Retina (tissue), 1 donor: ENCODE measurements at places on chromosomes 3 and 15.

- DNase-seq, result no peak
Measured at GRCh38 chr15:41907141-41907540, 13.3 kb upstream of the SPTBN5 start.

GRCh38 chr3:16496008-16496407, 17.5 kb downstream of the RFTN1 start:
- DNase-seq, result no peak

- no peak for DNase-seq
Measured at GRCh38 chr15:98699591-98700424, 51.5 kb downstream of the IGF1R start.

- no peak for DNase-seq
Measured at GRCh38 chr3:18791182-18791581, 357.1 kb upstream of the KCNH8 start.

DNA sequence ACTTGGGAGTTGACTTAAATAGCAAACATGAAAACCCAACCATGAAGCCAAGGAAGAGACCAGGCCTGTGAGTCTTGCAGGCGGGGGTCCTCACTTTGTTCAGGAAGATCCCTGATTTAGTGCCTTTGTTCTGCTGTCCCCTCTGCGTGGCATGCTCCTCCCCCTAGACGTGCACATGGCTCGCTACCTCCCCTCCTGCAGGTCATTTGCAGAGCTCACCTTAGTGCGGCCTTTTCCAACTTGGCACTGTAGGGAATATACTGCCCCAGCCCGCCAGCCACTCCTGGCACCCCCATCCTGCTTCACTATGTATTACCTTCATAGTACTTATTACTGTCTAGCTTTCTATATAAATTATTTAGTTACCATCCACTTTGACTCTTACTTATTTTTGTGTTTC, 18.3 kb downstream of the GXYLT2 start:
- no peak for DNase-seq

- no peak for DNase-seq
Measured at GRCh38 chr15:97867870-97868269, 92.6 kb upstream of the ARRDC4 start.

DNA sequence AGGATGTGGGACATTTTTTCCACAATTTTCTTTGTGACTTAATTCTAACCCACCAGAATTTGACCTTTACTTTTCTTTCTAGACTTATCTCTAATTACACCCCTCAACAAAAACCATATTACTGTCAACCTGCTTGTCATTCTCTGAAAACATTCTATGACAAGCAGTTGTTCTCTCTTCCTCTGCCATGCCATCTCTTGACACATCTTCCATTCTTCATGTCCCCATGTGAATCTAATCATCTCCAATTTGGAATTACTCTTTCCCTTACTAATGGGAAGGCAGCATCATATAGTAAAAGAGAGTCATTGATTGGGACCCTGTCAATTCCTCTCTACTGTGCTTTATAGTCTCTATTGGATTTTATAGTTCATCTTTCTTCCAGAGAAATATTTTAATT, 61.3 kb upstream of the P2RY1 start:
- no peak for DNase-seq

DNA sequence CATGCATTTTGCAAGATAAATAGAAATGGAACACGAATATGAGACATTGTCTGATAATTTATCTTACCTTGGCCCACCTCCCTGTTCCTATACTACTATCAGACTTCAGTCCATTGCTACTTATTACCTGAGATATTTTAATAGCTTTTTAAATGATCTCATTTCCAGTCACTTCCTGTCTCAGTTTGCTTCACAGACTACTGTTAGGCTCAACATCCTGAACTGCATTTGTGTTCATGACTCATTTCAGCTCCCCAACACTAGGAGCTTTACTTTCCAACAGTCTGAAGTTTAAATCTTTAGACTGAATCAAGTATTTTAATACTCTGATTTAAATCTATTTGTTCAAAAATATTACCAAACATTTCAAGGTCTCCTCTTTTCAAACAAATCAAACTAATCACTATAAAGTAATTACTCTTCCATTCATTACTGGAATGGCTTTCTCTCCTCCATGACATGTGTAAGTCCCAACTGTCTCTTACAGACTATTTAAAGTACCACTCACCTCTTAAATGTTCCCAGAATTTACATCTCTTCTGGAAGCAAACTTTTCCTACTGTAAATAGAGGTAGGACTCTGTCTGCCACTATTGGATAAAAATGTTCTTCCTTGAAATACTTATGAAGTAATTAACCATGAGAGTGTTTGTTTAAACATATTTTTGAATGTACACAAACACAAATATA, 1277.6 kb downstream of the ZPLD1 start:
- no peak for DNase-seq

DNA sequence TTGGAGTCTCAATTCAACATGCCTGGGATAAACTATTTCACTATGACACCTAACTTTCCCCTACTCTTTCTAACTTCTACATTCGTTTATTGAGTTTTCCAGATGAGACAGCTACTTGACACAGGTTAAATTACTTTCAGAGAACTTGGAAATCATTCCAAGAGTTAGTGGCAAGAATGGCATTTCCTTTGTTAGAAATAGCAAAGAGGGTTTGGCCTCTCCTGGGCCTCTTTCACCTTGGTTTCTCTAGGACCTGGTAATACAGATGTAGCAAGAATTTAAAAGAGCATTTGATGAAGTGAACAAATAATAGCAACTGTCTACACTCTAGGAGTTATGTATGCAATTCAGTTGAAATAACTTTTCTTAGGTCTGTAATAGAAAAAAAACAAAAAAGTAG, 748.9 kb downstream of the MECOM start:
- no peak for DNase-seq

DNA sequence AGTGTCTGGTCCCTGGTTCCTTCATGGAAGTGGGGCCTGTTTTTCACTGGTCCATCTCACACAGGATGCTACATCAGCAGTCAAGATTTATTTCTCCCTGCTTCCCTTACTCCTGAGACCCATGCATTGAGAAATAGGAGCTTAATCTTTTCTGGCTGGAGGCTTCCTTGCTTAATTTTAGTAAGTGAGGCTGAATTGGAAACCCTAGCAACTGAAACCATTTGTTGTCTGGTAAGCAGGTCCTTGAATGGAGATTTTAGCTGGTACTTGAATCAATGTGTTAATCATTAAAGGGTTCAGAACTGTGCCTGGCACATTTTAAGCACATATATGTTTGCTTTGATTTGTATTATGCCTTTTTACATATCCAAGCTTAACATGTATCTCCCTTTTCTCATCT, 20.2 kb upstream of the MEF2A start:
- DNase-seq, result no peak

DNA sequence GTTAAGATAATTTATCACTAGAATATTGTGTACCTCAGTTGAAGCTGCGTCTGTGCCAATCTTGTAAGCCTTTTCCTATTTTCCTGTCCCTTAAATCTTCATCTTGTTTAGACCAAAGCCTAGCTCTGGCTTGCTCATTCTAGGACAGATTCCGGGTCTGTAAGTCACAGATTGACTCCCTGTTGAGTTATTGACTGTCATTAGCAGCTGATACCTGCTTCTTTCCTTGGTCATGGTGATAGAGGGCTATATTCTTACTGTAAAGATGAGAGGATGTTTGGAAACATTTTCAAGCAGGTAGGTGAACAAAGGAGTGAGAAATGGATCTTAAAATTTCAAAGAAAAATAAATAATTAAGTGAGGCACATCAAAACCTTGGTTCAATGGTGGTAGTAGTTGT, 200.2 kb downstream of the KCNH8 start:
- DNase-seq, result no peak

GRCh38 chr3:143092191-143092590, 27.4 kb upstream of the CHST2 start:
- DNase-seq, result no peak

GRCh38 chr15:74626336-74626735, 10.7 kb downstream of the CLK3 start:
- DNase-seq, result no peak

DNA sequence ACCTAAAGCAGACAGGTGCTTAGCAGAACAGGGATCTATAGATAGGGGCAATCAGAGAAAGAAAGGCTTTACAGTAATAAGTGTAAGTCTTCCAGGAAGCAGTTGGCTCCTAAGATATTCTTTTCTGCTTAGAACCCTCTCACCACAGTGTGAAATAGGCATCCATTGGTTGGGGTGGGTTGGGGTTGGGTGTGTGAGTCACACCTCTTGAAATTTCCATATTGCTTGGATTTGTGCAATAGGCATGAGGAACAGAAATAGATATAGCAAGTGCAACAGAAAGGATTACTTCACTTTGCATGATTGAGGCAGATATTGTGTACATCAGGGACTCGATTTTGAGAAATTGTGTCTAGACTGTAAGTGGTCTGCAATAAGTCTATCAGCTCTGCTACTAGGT, 200.1 kb upstream of the GAP43 start:
- DNase-seq, result no peak

DNA sequence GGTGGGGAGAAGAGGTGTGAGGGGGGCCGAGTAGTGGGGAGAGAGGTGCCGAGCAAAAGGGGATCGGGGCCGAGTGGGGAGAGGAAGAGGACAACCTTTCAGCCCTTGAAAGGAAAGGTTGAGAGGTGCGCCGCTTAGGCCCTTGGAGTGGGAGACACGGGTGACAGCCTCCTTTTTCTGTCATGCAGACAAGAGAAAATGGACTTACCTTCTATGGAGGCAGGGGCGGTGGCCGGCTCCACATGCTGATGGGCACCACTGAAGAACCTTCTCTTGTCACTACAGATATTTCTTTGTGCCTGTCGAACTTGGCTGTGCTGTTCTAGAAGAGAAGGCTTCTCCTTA, 421 bp downstream of the KLHL18 start:
- no peak for DNase-seq

- DNase-seq, result no peak
Measured at GRCh38 chr3:38608961-38609360, 40.5 kb downstream of the SCN5A start.

GRCh38 chr15:58771621-58772250, 634 bp downstream of the MINDY2 start:
- no peak for DNase-seq

DNA sequence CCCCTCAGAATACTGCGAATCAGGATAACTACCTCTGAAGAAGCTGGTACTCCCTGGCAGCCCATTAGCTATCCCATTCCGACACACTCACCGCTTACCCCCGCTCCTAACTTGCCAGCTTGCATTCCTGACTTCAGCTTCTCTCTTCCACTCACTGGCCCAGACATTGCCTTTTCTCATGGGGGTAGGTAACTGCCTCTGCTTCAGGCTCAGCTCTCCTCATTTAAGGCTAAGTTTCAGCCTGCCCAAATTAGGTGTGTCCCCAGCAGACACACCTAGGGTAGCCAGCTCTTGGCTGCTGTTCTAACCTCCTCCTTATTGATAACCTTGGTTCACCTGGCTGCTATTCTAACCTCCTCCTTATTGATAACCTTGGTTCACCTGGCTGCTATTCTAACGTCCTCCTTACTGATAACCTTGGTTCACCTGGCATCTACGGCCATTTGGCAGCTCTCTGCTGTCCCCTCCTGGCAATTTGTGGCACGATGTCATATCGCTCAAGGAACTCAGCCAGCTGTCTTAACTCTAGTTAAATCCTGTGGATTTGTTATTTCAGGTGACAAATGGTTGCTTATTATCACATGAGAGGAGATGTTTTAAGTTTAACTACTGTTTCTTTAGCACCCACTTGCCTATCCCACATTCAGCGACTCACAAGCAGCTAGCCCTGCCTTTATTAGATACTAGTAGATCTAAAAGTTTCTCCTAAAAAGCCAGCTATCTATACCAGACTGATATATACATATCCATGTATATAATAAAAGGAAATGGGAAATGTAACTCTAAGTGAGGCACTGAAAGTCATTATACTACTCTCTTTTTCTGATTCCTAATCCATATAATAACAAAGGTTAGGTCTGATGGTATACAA, 106.5 kb upstream of the ACP3 start:
- DNase-seq, result no peak

GRCh38 chr3:140316466-140316865, 361.4 kb upstream of the TRIM42 start:
- DNase-seq, result no peak

DNA sequence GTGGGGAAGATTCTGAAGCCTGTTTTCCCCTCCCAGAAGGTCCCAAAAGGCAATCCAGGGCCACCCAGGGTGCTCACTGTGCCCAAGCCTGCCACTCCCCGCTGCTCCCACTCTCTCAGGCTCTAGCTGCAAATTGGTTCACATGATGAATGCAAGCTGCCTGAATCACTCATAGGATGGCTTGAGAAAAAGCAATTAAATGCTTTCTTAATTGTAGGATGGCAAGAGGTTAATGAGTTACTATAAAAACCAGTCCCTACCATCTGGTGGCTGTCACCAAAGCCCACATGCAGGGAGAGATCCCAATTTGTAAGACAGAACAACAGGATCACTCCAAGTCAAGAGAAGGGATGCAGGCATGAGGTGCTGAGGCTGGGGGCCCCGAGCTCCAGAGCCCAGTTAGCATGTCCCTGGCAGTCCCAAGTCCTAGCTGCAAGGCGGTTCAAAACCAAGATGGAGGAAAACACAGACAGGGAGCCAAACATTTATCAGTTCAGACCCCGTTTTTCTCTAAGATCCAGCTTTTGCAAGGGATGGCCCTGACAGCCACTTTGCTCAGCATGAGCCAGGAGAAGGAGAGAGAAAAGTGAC, 207.1 kb downstream of the UACA start:
- peak; percentile 77 for DNase-seq

- DNase-seq, result no peak
Measured at GRCh38 chr3:28917895-28918475, 362.9 kb upstream of the RBMS3 start.

DNA sequence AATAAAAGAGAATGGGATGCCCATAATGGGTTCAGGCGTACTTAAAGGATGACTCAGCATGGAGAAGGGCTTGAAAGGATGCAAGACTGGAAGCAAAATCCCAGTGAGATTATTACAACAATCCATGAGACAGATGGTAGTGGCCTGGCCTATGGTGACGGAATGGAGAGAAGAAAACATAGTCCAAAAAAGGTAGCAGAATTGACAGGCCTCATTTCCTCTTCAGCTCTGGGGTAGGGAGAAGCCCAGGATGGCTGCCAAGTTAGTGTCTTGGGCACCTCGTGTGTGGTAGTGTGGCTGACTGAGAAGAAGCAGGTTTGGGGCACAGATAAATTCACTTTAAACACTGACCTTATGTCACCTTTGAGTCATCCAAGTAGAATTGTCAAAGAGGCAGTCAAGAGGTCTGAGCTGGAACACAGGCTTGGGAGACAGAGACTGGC, 18.1 kb downstream of the MB21D2 start:
- DNase-seq, result no peak

DNA sequence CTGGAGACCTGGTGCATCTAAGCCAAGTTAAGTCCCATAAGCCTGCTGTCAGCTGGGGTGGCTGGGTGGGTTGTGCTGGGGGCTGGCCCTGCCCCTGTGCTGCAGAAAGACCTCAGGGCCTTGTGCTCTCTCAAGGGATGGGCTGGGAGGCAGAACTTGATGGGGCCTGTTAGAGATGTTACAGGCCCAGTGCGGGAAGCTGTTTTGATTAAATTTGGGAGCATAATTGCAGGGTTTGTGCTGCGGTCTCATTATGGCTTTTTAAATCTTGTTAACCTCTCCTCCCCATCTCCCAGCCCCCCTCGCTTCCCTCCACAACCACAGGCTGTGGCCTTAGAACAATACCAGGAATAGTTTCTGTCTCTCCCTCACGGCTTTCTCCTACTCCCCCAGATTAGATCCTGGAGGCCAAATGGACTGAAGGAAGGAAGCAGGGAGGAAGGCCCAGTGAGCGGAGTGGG, 87.6 kb upstream of the TLE3 start:
- DNase-seq, result no peak

GRCh38 chr3:174397848-174398247, 461.3 kb upstream of the NAALADL2 start:
- DNase-seq, result no peak

GRCh38 chr3:44342176-44342790, 3.7 kb downstream of the TCAIM start:
- no peak for DNase-seq
